ENCODE measurements at places on chromosomes 16 and 17. TPM values are rescaled to one million over a fixed set of nuclear protein-coding genes. Genes with fewer than 3 reads are reported as not detected.

TBX6 gene
- total RNA-seq = 0.29 TPM

HEATR3 gene
- 13.4 TPM for total RNA-seq

SLC9A5 gene
- 1.6 TPM for total RNA-seq

GP1BA gene
- not detected for total RNA-seq

IL34 gene
- total RNA-seq = 0.39 TPM

TP53TG3C gene
- 0.50 TPM for total RNA-seq

C17orf107 gene
- 0.26 TPM for total RNA-seq

PPL gene
- 4.2 TPM for total RNA-seq

STAC2 gene
- 7.1 TPM for total RNA-seq

CUEDC1 gene
- total RNA-seq = 56.9 TPM

MMP15 gene
- total RNA-seq = 43.1 TPM

CMIP gene
- total RNA-seq = 91.3 TPM

LDAF1 gene
- 17.1 TPM for total RNA-seq

GLP2R gene
- total RNA-seq = 8.9 TPM

MFSD6L gene
- not detected for total RNA-seq

CWC25 gene
- total RNA-seq = 24.2 TPM

PMFBP1 gene
- total RNA-seq = 0.03 TPM

UMOD gene
- total RNA-seq = not detected

ANKFN1 gene
- not detected for total RNA-seq

NAGPA gene
- 15.9 TPM for total RNA-seq

OR4D1 gene
- 0.02 TPM for total RNA-seq

PRAC2 gene
- not detected for total RNA-seq

KRT27 gene
- not detected for total RNA-seq

DNAH9 gene
- 0.13 TPM for total RNA-seq

PDILT gene
- total RNA-seq = not detected

TBC1D3D gene
- total RNA-seq = not detected

ABCA9 gene
- not detected for total RNA-seq

IGSF6 gene
- total RNA-seq = not detected

CCDC40 gene
- total RNA-seq = 7.0 TPM

HCRT gene
- not detected for total RNA-seq

LHX1 gene
- total RNA-seq = 1.0 TPM

LUC7L gene
- 49.4 TPM for total RNA-seq

MEOX1 gene
- total RNA-seq = not detected

SCIMP gene
- total RNA-seq = not detected

MRPL10 gene
- 99.6 TPM for total RNA-seq

CAPNS2 gene
- not detected for total RNA-seq

ATP6V0D1 gene
- 103 TPM for total RNA-seq
